ENCODE measurements at places on chromosomes 7 and 10.

DNA sequence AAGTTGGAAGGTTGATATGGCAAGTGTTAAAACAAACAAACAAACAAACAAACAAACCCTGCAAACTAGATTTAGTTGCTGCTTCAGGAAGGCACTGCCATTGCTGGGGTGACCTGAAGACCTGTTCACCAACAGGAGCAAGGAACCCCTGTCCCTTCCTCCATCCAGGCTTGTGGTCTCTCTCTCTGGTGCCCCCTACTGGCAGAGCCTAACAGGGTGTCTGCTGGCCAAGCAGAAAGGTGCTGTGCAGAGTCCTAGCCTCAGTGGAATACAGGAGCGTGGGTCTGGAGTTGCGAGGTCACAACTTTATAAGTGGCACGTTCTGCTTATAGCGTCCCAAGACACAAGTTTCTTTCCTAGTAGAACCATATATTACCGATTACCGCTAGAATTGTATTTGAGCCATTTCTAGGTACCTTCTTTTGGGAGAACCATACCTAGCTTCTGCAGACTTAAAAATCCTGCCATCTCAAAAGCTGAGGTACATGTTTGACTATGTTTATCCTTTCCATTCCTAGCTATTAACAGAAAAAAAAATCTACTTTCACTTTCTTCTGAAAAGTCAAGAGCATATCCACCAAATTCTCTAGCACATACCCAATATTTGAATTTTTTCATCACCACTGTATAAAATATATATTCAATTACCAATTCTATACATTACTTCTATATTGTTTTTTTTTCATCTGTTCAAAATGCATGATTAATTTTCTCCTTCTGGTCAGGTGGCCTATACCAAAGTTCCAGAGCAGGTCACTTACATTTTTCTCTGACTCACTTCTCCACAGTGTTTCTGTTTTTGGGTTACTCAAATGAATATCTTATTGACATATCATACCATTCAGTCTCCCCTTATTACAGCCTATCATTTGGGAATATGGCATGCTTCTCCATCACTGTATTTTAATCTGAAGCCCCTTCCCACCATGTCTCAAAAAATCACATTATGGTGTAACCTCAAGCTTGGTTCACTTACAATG lies 29.1 kb upstream of the CALD1 start:
- no peak for DNase-seq

DNA sequence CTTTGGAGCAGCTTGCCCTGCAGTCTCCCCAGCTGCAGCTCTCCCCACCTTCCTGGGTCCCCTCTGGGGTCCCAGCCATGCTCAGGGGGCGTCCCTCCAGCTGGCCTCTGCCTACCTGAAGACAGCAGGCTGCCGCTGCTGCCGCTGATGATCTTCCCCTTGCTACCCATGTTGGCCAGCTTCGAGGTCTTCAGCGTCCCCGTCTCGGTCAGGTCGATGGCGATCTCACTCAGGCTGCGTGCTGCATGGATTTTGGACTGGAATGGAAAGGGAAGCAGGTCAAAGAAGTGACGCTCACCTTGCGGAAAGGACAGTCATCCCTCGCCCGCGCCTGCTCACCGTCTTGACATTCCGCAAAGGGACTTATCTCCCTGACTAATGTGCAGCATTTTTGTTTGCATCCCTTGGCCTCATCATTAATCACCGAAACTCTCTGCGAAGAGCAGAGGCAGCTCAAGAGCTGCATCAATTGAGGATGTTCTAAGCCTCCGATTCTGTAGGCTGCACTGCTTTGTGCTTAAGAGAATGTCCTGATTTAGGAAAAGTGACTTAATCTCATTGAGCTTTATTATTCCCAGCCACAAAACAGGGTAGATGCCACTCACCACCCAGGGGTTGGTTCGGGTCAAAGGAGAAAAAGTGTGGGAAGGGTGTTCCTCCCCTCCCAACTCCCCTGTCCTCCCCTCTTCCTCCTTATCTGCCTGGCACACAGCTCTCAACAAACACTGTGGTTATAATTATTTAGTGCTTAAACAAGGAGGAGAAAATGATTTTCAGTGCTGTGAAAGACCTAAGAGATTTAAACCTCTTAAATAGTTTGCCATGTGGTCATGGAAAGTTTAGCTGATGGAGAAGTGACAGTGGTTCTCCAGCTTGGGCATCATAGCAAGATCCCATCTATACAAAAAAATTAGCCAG lies 107.3 kb downstream of the PRPF18 start:
- no peak for DNase-seq

- DNase-seq, result no peak
Measured at GRCh38 chr7:98399890-98400541, 874 bp downstream of the BAIAP2L1 start.

GRCh38 chr10:121313119-121313875 lies 284.9 kb downstream of the FGFR2 start:
- no peak for DNase-seq

DNA sequence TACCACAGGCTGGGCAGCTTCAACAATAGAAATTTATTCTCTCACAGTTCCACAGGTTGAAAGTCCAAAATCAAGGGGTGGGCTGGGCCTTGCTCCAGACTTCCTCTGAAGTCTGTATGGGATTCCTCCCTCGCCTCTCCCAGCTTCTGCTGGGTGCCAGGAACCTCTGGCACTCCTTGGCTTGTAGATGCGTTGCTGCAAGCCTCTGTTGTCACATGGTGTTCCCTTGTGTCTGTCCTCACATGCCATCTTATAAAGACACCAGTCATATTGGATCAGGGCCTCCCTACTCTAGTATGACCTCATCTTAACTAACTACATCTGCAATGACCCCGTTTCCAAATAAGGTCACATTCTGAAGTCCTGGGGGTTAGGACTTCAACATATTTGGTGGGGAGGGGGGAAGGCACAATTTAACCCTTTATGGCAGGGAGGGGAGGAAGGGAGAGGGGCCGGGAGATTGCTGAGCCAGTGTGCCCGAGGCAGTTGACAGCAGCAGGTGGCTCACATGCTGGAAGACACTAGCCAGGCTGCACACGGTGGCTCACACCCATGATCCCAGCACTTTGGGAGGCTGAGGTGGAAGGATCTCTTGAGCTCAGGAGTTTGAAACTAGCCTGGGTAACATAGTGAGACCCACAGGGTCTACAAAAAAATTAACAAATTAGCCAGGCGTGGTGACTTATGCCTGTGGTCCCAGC lies 18.8 kb downstream of the ZNF282 start:
- no peak for DNase-seq

- DNase-seq, result no peak
Measured at GRCh38 chr7:11935905-11936304, 103.9 kb upstream of the THSD7A start.

DNA sequence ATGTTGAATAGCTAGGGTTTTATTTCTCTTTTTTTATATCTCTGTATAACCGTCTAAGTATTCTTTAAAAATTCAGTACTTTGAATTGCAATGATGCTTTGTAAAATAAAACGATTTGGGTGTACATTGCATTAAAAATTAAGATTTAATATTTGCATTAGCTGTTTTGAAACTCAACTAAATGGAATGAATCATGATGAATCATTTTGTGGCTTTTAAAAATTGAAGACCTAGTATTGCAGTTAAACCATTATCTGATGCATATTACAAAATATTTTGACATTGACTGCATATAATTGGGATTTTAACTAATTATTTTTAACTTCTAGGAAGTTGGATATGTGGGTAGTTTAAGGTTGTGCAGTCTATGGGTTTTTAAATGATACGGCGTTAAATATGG lies 314.0 kb downstream of the CDK14 start:
- DNase-seq, result no peak

DNA sequence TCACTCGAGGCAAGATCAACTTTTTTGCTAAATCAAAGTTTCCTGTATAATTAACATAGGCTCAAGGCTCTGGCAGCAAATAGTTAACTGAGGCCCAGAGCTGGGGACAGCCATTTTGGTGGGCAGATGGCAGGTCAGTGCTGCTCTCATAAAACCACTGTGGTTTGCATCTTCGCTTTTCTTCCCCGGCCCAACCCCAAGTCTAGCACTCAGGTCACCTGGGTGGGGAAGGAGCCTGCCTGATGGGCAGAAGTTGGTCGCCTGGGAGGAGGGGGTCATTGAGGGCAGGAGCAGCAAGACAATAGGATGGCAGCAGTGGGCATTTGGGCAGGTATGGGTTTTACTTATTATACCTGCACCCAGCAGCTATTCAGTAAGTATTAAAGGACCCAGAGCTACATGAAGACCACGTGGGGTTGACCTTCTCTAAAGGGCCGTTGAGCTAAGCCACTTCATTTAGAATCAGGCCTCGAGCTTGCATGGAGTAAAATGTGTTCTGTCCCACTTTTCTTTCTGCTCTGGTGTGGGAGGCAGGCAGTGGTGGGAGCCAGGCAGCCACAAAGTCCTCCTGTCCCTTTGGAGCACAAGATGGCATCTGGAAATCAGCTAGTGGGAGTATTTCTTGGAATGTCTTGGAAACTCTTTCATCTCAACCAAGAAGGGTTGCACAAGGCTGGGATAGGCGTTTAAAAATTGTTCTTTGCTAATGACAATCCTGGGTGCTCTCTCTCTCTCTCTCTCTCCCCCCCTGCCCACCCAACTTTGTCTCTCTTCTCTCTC lies 133.4 kb downstream of the SPAG6 start:
- DNase-seq, result no peak

DNA sequence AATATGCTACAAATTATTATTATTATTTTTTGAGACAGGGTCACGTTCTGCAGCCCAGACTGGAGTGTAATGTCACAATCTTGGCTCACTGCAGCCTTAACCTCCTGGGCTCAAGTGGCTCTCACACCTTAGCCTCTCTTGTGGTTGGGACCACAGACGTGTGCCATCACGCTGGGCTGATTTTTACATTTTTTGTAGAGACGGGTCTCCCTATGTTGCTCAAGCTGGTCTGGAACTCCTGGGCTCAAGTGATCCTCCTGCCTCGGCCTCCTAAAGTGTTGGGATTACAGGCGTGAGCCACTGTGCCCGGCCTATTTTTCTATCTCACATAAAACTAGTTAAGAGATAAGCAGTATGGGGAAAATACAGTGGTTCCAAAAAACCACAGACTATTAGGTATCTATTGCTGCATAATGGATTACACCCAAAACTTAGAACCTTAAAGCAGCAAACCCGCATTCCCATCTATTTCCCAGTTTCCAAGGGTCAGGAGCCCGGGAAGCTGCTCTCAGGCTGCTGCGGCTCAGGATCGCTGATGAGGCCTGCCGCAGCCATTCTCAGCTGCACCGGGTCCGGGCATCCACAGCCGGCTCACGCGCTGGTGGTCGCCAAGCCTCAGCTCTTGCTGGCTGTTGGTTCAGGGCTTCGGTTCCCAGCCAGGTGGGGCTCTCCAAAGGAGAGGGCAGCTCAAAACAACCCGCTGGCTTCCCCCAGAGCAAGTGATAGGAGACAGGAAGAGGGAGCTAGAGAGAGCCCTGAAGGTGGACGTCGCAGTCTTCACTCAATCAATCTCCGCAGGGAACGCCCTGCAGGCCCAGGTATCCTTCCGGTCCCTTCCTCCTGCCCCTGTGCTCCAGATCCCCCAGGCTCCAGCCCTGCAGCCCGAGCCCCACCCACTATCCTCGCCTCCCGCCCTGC lies 128.2 kb downstream of the UBE2H start:
- DNase-seq, result peak; percentile 79

DNA sequence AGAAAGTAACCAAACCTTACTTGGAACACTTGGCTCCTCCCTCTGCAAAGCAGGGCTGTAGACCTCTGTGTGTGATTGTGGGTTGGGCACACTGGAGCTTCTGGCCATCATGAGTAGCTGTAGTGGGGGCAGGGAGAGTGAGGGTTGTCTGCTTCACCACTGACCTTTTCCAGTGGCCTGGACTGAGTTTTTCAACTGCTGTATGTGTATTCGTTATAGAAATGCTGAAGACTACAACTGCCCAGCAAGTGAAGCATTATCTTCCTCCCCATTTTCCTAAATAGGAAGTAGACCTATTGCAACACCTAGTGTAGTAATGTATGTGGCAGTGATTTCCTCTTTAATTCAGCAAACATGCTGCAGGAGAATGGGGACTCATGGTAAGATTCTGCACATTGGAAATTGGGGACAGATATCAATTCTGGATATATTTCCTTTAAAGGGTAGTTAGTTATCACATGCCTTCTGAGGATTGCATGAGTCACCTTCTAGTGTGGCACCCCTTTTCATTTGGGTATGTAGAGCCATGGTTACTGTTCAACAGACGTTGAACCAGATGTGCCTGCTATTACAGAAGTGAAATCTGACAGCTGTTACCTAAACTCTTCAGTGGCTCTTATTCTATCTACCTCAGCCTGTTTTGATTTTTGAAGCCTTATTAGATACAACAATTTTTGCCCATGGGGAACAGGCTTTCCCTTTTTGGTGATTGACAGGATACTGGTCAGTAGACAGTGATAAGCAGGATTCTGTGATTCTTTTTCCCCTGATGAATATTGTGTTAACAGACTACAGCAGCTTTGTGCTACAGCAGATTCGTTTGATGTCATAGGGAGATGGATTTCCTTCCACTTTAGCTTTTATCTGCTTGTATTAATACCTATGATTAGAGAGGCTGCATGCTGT lies 130.9 kb downstream of the SND1 start:
- DNase-seq, result no peak

- DNase-seq, result no peak
Measured at GRCh38 chr7:85730012-85730411, 543.2 kb upstream of the SEMA3D start.

- no peak for DNase-seq
Measured at GRCh38 chr7:26305090-26305868, 13.6 kb downstream of the SNX10 start.

GRCh38 chr7:556837-557557 lies 37.4 kb upstream of the PDGFA start:
- DNase-seq, result no peak

- DNase-seq, result no peak
Measured at GRCh38 chr7:128795129-128795528, 3.4 kb downstream of the CCDC136 start.

- no peak for DNase-seq
Measured at GRCh38 chr7:46511442-46512215, 590.6 kb upstream of the IGFBP3 start.

GRCh38 chr7:141837683-141838082 lies 3.6 kb downstream of the PRSS37 start:
- DNase-seq, result no peak

DNA sequence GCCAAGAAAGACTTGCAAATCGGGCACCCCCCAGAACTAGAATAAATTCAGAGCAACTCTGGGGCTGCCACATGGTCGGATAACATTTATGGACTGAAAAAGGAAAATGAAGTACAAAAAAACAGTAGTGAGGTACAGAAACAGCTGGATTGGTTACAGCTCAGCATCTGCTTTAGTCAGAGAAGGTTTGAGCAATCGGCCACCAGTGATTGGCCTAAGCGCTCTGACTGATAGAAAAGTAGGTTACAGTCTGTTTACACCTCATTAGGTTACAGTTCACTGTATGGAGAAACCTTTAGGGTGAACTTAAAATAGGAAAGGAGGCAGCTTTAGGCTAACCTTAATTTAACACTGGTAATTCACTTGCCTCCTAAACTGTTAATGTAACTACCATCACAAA lies 102.0 kb upstream of the DKK1 start:
- no peak for DNase-seq

- DNase-seq, result no peak
Measured at GRCh38 chr7:54663186-54663585, 95.8 kb downstream of the SEC61G start.

- no peak for DNase-seq
Measured at GRCh38 chr10:23780331-23780730, 341.5 kb downstream of the OTUD1 start.

- no peak for DNase-seq
Measured at GRCh38 chr10:52858722-52859121, 86.1 kb upstream of the MBL2 start.

GRCh38 chr10:51139176-51139575 lies 64.9 kb downstream of the PRKG1 start:
- no peak for DNase-seq

- no peak for DNase-seq
Measured at GRCh38 chr7:30160329-30160728, 25.5 kb downstream of the MTURN start.

GRCh38 chr10:122362621-122363020 lies 11.9 kb upstream of the PLEKHA1 start:
- DNase-seq, result no peak

All from NCI-H1930 (cell line).